ENCODE measurements at places on chromosomes 4 and X. TPM values are rescaled to one million over a fixed set of nuclear protein-coding genes. Genes with fewer than 3 reads are reported as not detected.
A peak's percentile ranks its signal among the peaks of the same experiment; 100 is the strongest.

Gene ADH1A
- total RNA-seq, result not detected

- no peaks in the 10 kb centered on the region for H3K36me3 ChIP-seq
- no peaks in the 10 kb centered on the region for H3K27me3 ChIP-seq
- no peaks in the 10 kb centered on the region for H3K4me1 ChIP-seq
- H3K27ac ChIP-seq, result no peak overlapping the region
- no peak for DNase-seq
These were observed 1324.2 kb downstream of the RPA4 start for GRCh38 chrX:98207947-98208346.

- no peaks in the 10 kb centered on the region for H3K36me3 ChIP-seq
- no peak overlapping the region for H3K27ac ChIP-seq
- no peak for DNase-seq
- H3K4me3 ChIP-seq, result no peak overlapping the region
These were observed 375.8 kb upstream of the CXorf51B start for GRCh38 chrX:146433771-146434170.

DNA sequence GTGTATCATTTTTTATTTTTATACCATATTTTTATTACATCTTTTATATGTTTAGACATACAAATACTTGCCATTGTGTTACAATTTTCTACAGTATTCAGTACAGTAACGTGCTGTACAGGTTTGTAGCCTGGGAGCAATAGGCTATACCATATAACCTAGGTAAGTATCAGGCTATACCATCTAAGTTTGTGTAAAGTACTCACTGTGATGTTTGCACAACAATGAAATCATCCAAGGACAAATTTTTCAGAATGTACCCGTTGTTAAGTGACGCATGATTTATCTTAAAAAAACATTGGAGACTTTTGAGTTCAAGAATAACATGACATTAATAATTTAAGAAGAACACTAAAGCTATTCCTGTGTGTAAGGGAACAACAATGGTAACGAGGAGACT lies 96.0 kb upstream of the LEF1 start:
- H3K4me3 ChIP-seq, result no peak overlapping the region
- peaks cover 2% of the 10 kb centered on the region for H3K27me3 ChIP-seq
- H3K27ac ChIP-seq, result no peak overlapping the region
- no peaks in the 10 kb centered on the region for H3K4me1 ChIP-seq

GRCh38 chrX:6257025-6257424 lies 28.4 kb upstream of the NLGN4X start:
- no peaks in the 10 kb centered on the region for H3K4me1 ChIP-seq
- no peak overlapping the region for H3K4me3 ChIP-seq
- H3K27ac ChIP-seq, result no peak overlapping the region
- no peaks in the 10 kb centered on the region for H3K36me3 ChIP-seq
- no peaks in the 10 kb centered on the region for H3K27me3 ChIP-seq

- H3K27ac ChIP-seq, result no peak overlapping the region
- H3K4me1 ChIP-seq, result no peaks in the 10 kb centered on the region
- no peaks in the 10 kb centered on the region for H3K27me3 ChIP-seq
- peaks cover 26% of the 10 kb centered on the region for H3K36me3 ChIP-seq
- H3K4me3 ChIP-seq, result no peak overlapping the region
These were observed 276.6 kb downstream of the CCSER1 start for GRCh38 chr4:90403781-90404180.

DNA sequence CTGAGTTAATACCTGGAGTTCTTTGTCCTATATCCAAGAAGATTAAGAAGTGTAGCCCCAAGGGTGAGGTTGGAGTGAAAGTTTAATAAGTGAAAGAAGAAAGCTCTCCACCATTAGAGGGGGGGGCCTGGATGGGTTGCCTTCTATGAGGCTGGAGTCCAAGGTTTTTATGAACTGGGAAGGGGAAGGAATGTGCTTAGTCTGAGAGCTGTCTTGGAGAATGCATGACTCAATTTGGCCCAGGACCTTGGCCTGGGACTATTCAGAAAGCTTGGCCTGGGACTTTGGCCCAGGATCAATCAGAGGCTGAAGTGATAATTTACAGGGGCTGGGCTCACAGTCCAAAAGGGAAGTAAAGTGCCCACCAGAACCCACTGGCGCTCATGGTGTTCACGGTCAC lies 1049.0 kb upstream of the GRIA3 start:
- H3K27ac ChIP-seq, result no peak overlapping the region
- DNase-seq, result no peak
- H3K4me1 ChIP-seq, result no peaks in the 10 kb centered on the region

Gene ASB9
- total RNA-seq, result not detected

DNA sequence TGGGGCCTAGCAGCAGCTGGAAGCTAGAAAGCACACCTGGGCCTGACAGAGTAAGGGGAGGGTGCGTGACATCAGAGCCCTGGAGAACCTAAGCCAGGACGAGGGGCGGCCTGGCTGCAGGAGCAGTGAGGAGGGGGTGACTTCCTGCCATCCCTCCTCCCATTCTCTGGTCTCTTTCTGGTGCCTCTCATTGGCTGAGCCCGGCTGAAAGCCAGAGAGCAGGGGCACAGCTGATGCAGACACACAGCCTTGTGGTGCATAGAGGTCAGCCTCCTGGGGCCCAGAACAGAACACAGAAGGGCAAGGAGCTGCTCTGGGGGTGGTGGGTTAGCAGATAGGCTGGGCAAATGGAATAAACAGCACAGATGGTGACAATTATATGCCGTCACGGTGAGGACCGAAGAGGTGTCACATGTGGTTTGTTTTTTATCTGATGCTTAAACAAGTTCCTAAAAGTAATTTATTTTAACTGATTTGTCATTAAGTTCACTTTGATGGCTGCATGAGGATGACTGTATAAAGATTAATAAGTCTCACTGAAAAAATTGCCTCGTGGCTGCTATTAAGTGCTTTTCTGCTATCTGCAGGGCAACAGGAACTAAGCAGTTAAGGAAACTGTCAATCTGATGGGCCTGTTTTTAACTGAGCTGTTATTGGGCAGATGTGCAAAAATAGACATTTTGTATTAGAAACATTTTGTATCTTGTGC lies 102.0 kb downstream of the FNIP2 start:
- H3K27me3 ChIP-seq, result peaks cover 16% of the 10 kb centered on the region
- H3K4me1 ChIP-seq, result no peaks in the 10 kb centered on the region
- H3K27ac ChIP-seq, result no peak overlapping the region
- DNase-seq, result no peak

DNA sequence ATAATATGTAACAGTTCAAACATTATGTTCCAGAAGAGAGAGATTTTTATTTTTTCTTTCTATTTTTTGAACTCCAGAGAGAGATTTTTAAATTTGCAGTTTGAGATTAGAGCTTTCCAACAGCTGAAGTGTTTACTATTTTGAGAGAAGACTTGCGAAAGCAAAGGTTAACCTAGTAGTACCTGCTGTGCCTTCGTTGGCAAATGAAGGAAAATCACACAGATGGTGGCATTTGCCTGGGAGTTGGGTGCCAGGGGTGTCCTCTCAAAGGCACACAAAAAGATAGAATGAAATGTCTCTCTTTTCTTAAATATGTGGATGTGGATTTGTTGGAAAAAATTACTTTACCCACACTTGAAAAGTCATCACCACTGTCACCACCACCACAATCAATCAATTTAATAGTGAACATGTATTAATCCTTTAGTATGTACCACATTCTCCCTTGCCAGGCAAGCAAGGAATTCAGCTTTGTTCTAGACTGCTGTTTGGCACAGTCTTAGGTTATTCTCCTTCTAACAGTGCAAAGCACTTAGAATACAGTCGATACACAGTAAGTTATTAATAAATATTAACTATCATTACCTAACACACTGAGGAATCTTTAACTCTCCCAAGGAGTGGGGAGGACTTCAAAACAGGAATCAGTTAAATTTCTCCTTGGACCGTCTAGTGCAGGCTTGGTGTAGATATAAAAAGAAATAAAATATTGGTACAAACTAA lies 838.2 kb upstream of the FTHL17 start:
- H3K4me3 ChIP-seq, result no peak overlapping the region
- no peak for DNase-seq
- H3K27ac ChIP-seq, result no peak overlapping the region
- H3K4me1 ChIP-seq, result no peaks in the 10 kb centered on the region

GRCh38 chr4:127284236-127284635 lies 348.5 kb upstream of the INTU start:
- no peak for DNase-seq
- no peaks in the 10 kb centered on the region for H3K4me1 ChIP-seq
- H3K36me3 ChIP-seq, result no peaks in the 10 kb centered on the region
- H3K4me3 ChIP-seq, result no peak overlapping the region
- no peaks in the 10 kb centered on the region for H3K27me3 ChIP-seq

Gene EVC2
- 0.69 TPM for total RNA-seq

DNA sequence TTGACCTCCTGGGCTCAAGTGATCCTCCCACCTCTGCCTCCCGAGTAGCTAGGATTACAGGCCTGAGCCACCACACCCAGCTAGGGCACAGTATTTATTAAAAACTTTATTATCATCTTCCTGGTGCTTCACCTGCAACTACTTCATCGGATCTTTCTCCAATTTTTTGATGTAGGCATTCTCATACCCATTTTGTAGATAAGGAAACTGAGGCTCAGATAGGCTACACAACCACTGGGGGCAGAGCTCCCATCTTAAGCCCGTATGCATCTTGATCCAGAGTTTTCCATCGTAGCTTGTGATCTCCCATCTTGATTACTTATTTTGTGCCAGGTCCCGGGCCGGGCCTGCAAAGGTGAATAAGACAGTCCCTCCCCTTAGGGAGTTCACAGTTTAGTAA lies 68.1 kb upstream of the BCOR start:
- DNase-seq, result no peak
- peaks cover 43% of the 10 kb centered on the region for H3K4me1 ChIP-seq
- no peak overlapping the region for H3K4me3 ChIP-seq
- no peaks in the 10 kb centered on the region for H3K36me3 ChIP-seq
- H3K27me3 ChIP-seq, result no peaks in the 10 kb centered on the region

DNA sequence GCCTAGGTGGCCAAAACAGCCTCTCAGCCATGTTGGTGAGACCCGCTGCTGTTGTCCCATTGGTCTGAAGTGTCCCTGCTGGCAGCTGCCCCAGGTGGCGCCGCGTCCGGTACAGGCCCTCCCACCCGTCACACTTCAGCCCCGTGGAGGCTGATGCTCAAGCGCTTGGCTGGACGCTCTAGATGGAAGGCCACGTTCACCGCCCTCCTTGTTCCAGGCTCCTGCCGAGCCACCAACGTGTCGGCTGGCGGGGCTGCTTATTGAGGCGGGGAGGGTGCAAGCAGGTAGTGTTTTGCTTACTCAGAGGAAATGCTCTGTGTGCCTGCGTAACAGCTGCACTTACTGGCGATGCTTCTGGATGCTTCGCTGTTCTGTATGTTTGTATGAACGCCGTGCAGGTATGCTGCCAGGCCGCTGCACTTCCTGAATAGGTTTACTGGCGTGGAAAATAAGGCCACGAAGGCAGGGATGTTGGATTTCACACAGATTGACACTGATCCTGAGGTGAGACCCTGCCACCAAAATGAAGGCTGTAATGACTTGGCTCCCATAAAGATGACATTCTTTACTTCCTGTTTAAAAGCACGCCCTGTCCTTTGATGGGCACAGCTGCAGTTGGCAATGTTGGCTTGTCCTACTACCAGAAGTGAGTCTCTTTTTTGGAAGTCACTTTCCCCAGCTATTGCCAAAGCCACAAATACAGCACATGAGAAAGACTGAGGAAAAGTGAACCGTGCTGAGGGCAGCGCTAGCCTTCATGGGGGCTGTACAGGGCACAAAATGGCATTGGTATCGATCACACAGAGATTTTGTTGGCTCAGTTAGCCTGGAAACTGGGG lies 21.0 kb upstream of the CLCN4 start:
- H3K36me3 ChIP-seq, result peaks cover 73% of the 10 kb centered on the region
- H3K4me1 ChIP-seq, result no peaks in the 10 kb centered on the region
- H3K4me3 ChIP-seq, result no peak overlapping the region
- DNase-seq, result no peak
- no peak overlapping the region for H3K27ac ChIP-seq

Gene FAM9B
- not detected for total RNA-seq

DNA sequence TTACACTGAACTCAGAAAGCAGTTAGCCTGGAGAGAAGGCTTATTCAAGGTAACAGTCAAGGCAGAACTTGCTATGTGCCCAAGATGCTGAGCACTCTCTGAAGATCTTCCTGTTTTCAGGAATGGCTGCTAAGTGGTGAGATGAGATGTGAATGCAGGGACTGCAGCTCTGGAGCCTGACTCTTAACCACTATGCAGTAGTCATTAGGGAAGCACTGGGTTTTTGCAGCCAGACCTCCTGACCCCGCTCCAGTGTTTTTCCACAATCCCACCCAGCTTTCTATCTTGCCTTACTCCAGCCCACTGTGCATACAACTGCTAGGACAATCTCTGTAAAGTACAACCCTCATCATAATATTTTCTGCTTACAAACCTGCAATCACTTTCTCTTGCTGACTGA lies 95.2 kb upstream of the LNX1 start:
- H3K4me1 ChIP-seq, result peaks cover 5% of the 10 kb centered on the region
- no peak for DNase-seq
- H3K27me3 ChIP-seq, result peaks cover 32% of the 10 kb centered on the region
- no peak overlapping the region for H3K27ac ChIP-seq
- H3K36me3 ChIP-seq, result no peaks in the 10 kb centered on the region

- H3K27ac ChIP-seq, result no peak overlapping the region
- no peaks in the 10 kb centered on the region for H3K4me1 ChIP-seq
- H3K4me3 ChIP-seq, result no peak overlapping the region
- no peak for DNase-seq
These were observed 765.3 kb upstream of the SLIT2 start for GRCh38 chr4:19486400-19486799.

Gene FHIP1A
- total RNA-seq, result 0.04 TPM

Gene DYNLT3
- 19.1 TPM for total RNA-seq

DNA sequence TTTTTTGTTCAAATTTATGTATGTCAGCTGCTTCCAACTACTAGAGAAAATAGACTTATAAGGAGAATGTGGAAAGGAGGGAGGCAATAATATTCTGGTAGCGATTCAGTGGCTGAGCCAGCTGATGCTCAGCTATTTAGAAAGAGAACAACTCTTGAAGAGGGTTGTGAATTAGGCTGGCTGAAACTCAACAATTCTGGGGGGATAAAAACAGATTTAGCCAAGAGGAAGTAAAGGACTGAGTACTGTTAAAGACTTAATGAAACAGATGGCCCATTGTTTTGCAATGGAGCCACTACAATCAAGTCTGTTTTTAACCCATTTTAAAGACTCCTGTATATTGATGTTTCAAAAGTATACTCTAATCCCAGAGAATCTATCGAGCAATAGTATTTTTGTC lies 1058.9 kb downstream of the C4orf33 start:
- H3K36me3 ChIP-seq, result no peaks in the 10 kb centered on the region
- no peak overlapping the region for H3K27ac ChIP-seq
- no peaks in the 10 kb centered on the region for H3K27me3 ChIP-seq
- H3K4me3 ChIP-seq, result no peak overlapping the region
- H3K4me1 ChIP-seq, result no peaks in the 10 kb centered on the region

GRCh38 chrX:16039363-16039762 lies 84.0 kb upstream of the GRPR start:
- H3K36me3 ChIP-seq, result no peaks in the 10 kb centered on the region
- peaks cover 23% of the 10 kb centered on the region for H3K4me1 ChIP-seq
- peak overlapping the region; percentile 5 for H3K27ac ChIP-seq
